ENCODE measurements at places on chromosomes 4 and X. TPM values are rescaled to one million over a fixed set of nuclear protein-coding genes. Genes with fewer than 3 reads are reported as not detected.
A peak's percentile ranks its signal among the peaks of the same experiment; 100 is the strongest.

GRCh38 chrX:153966841-153967535, 4.6 kb downstream of the HCFC1 start:
- DNase-seq = no peak

ZAR1 gene
- total RNA-seq = not detected

- DNase-seq = peak; percentile 53
Measured at GRCh38 chr4:79445371-79445781, 37.3 kb upstream of the GK2 start.

DNA sequence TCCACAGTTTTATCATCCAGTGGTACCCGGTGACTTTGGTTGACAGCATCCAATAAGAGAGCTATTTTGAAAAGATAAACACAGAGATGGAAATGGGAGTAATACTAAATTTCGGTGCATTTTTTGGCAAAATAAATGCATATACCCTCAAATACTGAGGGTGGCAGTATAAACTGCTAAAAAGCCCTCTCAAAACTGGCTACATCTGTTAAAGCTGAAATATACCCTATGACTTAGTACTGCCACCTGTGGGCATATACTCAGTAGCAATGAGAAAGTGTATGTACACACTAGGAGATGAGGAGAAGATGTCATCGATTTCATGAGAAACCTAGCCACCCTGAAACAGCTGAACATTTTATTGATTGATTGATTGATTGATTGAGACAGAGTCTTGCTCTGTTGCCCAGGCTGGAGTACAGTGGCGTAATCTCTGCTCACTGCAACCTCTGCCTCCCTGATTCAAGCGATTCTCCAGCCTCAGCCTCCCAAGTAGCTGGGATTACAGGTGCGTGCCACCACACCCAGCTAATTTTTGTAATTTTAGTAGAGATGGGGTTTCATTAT, 12.2 kb upstream of the TMEM128 start:
- DNase-seq = no peak

MAP7D2 gene
- total RNA-seq = 0.72 TPM

ASMT gene
- total RNA-seq = not detected

YIPF6 gene
- 30.7 TPM for total RNA-seq

GRCh38 chrX:17553469-17553868, 178.5 kb downstream of the NHS start:
- DNase-seq = no peak

DNA sequence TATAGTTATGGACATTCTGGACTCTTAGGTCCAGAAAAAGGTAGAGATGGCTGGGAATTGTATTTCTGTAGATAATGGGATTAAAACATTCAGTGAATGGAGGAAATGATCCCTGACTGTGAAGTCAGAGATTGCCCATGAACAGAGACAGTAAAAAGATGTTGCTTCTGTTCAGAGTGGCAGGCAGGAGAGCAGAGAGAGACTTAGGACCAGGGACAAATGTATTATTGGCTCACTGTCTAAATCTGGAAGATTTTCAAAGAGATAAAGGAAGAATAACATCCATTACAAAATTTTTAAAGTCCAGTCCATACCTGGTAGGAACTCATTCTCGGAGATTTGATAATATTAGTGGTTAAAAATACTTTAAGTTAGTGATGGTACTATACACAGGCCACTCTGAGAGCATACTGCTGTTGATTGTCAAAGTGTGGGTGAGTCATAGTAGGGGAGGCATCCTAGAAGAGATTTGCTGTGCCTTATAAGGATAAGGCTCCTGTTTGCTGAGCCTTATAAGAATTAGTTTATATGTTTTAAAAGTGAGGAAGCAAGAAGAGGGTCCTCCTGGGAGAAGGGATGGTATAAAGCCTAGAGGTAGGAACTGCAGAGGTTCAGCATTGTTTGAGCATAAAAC, 53.0 kb downstream of the JADE3 start:
- DNase-seq = no peak

CT45A1 gene
- not detected for total RNA-seq

- DNase-seq = no peak
Measured at GRCh38 chr4:3069661-3070199, 4.6 kb downstream of the HTT-AS start.

- DNase-seq = peak; percentile 28
Measured at GRCh38 chrX:48468247-48468671, 1.8 kb downstream of the SLC38A5 start.

GRCh38 chr4:85555206-85555605, 80.3 kb downstream of the ARHGAP24 start:
- DNase-seq = peak; percentile 10

ANTXR2 gene
- 96.0 TPM for total RNA-seq

- no peak for DNase-seq
Measured at GRCh38 chr4:7191546-7192251, 639 bp upstream of the SORCS2 start.

GRCh38 chrX:148984238-148984637, 483.8 kb downstream of the AFF2 start:
- no peak for DNase-seq

GRCh38 chr4:142416711-142417275, 429.3 kb downstream of the INPP4B start:
- DNase-seq = peak; percentile 10

DNA sequence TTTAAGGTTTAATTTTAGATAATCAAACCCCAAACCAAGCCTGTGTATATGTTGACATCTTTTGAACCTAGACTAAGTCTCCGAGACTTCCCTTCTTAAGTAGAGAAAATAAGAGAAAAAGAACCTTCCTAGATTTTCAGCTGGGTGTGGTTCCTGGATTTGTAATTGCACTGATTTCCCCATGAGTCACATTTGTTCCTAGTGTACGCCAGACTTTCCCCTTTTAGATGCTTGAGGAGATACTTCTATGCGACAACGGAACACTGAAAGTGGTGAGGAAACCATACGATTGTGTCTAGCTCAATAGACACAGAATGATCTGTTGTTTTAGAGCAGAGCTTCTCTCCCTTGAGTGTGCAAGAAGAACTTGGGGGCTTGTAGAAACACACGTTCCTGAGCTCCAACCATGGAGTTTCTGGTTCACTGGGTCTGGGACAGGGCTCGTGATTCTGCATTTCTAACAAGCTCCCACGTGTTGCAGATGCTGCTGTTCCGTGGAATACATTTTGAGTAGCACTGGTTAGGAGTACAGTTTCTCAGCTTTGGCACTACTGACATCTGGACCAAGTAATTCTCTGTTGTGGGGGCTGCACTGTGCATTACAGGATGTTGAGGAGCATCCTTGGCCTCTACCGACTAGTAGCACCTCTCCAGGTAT, 87.1 kb downstream of the AMELX start:
- DNase-seq = no peak

All from tongue (tissue), 3 donors.